ENCODE measurements at places on chromosomes 2 and 18. TPM values are rescaled to one million over a fixed set of nuclear protein-coding genes. Genes with fewer than 3 reads are reported as not detected.

DNA sequence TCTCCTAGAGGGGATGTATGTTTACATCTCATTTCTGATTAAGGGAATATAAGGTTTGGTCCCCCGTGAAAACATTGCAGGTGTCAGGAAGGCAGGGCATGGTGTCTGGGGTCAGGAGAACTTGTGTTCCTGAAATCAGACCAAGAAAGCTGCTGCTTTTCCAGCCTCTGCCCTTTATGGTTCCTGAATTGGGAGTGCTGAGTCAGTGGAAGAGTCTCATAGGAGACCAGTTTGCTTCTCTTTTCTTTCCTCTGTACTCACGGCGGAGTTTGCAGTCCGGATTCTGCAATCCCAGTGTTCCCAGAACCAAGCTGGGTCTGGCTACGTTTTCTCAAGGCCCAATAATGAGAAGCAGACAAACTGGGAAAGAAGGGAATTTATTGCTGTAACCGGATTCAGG lies 5.1 kb upstream of the MARCO start:
- DNase-seq, result no peak
- no peak overlapping the region for H3K4me3 ChIP-seq
- H3K27ac ChIP-seq, result no peak overlapping the region
- H3K36me3 ChIP-seq, result no peaks in the 10 kb centered on the region

- H3K27me3 ChIP-seq, result no peaks in the 10 kb centered on the region
- H3K27ac ChIP-seq, result no peak overlapping the region
- DNase-seq, result no peak
- no peaks in the 10 kb centered on the region for H3K36me3 ChIP-seq
- no peaks in the 10 kb centered on the region for H3K4me1 ChIP-seq
- no peak overlapping the region for H3K4me3 ChIP-seq
These were observed 69.3 kb downstream of the TTC27 start for GRCh38 chr2:32697156-32697555.

- H3K36me3 ChIP-seq, result no peaks in the 10 kb centered on the region
- no peak for DNase-seq
- no peak overlapping the region for H3K4me3 ChIP-seq
- no peak overlapping the region for H3K27ac ChIP-seq
These were observed 286.6 kb upstream of the HDAC4 start for GRCh38 chr2:239687441-239687840.

GRCh38 chr18:50947899-50948298 lies 19.9 kb upstream of the ELAC1 start:
- no peaks in the 10 kb centered on the region for H3K36me3 ChIP-seq
- no peaks in the 10 kb centered on the region for H3K27me3 ChIP-seq
- no peaks in the 10 kb centered on the region for H3K4me1 ChIP-seq
- no peak overlapping the region for H3K4me3 ChIP-seq
- DNase-seq, result no peak

DNA sequence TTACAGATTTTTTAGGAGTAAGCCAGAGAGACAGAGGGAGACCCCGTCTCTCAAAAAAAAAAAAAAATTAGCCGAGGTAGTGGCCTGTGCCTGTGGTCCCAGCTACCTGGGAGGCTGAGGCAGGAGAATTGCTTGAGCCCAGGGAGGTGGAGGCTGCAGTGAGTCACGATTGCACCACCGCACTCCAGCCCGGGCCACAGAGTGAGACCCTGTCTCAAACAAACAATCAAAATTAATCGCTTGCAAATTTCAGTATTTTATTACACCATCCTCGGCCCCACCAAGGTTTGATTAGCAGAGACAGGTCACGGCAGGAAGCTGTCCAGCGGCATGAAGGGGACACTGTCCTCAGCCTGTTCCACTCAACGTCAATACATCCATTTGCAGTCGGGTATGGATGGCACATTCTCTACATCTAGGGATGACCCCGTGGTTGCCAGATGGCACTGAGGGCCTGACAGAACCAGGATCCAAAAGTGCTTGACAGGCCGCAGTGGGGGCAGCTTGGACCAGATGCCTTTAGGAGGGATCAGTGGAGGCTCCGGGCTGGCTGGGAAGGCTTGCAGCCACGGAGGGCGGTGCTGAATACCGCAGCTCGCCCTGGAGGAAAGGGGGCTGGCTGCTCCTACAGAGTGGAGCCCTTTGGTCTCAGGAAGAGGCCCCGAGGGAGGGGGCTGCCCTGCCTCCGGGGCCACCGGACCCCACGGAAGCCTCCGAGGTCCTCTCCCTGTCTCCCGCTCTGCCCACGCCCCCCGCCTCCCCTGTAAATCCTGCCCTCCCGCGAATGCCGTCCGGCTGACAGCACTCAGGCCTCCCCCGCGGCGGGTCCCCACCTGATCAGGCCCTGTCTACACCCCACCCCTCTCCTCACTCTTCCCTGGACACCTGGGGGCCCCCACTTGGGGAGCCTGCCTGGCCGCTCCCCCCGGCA lies 13.1 kb downstream of the ASPRV1 start:
- H3K4me1 ChIP-seq, result peaks cover 17% of the 10 kb centered on the region
- no peaks in the 10 kb centered on the region for H3K27me3 ChIP-seq
- H3K4me3 ChIP-seq, result no peak overlapping the region
- H3K36me3 ChIP-seq, result peaks cover 4% of the 10 kb centered on the region

LHCGR gene
- not detected for total RNA-seq

GRCh38 chr2:114940785-114941458 lies 498.5 kb downstream of the DPP10 start:
- H3K36me3 ChIP-seq, result no peaks in the 10 kb centered on the region
- no peak for DNase-seq
- H3K4me1 ChIP-seq, result no peaks in the 10 kb centered on the region
- no peaks in the 10 kb centered on the region for H3K27me3 ChIP-seq
- H3K4me3 ChIP-seq, result no peak overlapping the region
- H3K27ac ChIP-seq, result no peak overlapping the region

- H3K4me3 ChIP-seq, result peak overlapping the region; percentile 33
- no peak overlapping the region for H3K27ac ChIP-seq
- H3K4me1 ChIP-seq, result peaks cover 6% of the 10 kb centered on the region
- DNase-seq, result peak; percentile 19
- H3K36me3 ChIP-seq, result no peaks in the 10 kb centered on the region
- H3K27me3 ChIP-seq, result no peaks in the 10 kb centered on the region
These were observed 376.1 kb downstream of the IRS1 start for GRCh38 chr2:226423498-226423960.

GRCh38 chr18:28065031-28065792 lies 111.7 kb downstream of the CDH2 start:
- no peak for DNase-seq
- no peaks in the 10 kb centered on the region for H3K36me3 ChIP-seq
- H3K4me3 ChIP-seq, result no peak overlapping the region
- H3K4me1 ChIP-seq, result no peaks in the 10 kb centered on the region
- no peak overlapping the region for H3K27ac ChIP-seq
- no peaks in the 10 kb centered on the region for H3K27me3 ChIP-seq

GRCh38 chr2:173394091-173394974 lies 39.7 kb downstream of the CDCA7 start:
- no peak overlapping the region for H3K4me3 ChIP-seq
- no peak overlapping the region for H3K27ac ChIP-seq
- no peaks in the 10 kb centered on the region for H3K4me1 ChIP-seq
- no peaks in the 10 kb centered on the region for H3K36me3 ChIP-seq
- no peaks in the 10 kb centered on the region for H3K27me3 ChIP-seq

IGFBP2 gene
- not detected for total RNA-seq

NLRC4 gene
- total RNA-seq, result 0.27 TPM

FER1L5 gene
- total RNA-seq, result not detected

PSMA8 gene
- 0.70 TPM for total RNA-seq

- DNase-seq, result no peak
- no peaks in the 10 kb centered on the region for H3K4me1 ChIP-seq
These were observed 231.9 kb downstream of the ALPK2 start for GRCh38 chr18:58396966-58397365.

- no peak for DNase-seq
- no peak overlapping the region for H3K27ac ChIP-seq
- no peak overlapping the region for H3K4me3 ChIP-seq
- H3K4me1 ChIP-seq, result no peaks in the 10 kb centered on the region
These were observed 502.2 kb upstream of the SETBP1 start for GRCh38 chr18:44178476-44178875.
